ENCODE measurements at places on chromosomes 2 and 18.

DNA sequence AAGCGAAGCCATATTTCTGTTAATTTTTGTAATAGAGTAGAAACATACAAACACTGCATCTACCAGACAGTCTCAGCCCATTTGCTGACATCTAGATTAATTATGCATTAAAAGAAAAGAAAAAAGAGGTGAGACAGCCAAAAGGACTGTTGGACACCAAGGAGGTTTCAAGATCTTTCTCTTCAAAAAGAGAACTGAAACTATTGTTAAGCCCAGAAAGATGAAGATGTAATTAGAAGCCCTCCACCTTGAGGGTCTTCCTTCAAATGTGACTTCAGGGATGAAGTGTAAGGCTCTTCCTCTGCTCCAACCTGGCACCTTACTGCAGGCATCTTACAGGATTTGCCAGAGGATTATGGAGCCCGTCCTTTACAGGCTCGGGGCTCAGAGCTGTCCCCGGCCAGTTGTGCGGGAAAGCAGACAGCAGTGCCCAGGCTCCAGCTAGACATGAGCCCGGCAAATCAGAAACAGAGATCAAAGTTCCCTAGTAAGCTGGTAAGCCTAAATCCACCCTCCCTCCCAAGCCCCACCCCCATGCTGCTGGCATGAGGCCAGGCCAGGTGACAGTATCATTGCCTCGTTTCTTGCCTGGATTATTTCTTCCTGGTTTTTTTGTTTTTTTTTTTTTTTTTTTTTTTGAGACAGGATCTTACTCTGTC, 38.9 kb downstream of the ADI1 start:
- DNase-seq = no peak

DNA sequence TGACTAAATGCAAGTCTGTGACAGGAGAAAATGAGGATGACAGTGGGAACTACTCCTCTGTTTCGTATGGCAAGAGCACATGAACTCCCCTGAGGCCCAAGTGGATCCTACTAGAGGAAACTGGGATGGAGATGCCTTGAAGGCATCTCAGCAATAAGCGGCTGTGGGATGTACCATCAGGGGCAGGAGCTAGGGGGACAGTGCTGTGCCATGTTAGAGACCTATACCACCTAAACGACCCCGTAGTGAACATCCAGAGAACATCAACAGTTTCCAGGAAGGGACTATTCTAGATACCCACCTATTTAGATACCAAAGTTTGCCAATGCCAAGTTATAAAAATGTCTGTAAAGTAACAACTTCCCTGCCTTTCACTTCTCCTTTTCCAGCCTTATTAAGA, 860.8 kb upstream of the ACVR2A start:
- no peak for DNase-seq

DNA sequence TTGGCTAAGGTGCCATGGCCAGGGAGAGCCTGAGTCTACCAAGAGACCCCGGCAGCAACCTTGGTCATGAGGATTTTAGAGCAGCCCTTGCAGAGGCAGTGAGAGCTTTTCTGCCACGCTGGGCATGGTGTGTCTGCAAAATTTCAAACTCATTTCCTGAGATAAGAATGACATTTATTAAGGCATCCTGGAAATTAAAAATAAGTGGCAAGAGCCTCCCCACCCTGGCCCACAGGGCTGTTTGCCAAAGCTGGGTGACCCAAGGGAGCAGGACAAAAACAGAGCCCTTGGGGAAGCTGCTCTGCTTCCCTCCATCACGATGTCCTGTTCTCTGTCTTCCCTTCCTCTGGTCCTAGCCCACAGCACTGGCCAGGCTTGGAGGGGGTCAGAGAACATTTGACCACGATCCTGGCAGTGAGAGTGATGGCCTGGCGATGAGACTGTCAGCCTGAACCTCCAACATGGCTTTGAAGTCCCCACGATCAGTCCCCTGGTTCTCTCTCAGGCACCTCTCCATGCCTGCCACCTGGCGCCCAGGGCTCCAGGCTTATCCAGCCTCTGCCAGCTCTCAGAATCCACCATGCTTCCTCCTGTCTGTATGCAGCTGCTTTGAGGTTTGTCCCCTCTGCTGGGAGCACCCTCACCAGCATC, 68.9 kb upstream of the RMDN2 start:
- no peak for DNase-seq

- DNase-seq = peak; percentile 83
These were observed at the start of gene RAB31 for GRCh38 chr18:9708057-9708433. RAB31 (plus strand) TSS chr18:9708301; CDS start chr18:9708406, 105 bp downstream.

DNA sequence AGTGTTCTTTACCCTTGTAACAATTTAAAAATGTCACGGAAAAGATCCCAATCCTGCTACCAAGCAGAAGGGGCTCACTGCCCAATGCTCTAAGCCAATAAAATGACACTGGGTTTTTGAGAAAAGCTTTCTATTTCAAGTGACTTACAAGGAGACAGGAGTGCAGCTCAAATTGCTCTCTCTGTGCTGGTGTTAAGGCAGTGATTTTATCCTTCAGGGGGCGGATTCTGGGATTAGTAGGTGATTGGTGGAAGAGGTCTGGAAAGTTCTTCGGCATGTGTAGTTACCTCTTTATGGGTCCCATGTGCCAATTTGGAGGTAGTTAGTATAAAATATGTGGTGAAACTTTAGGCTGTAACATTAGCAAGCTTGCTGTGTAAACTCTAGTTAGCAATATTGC, 27.4 kb upstream of the MCM6 start:
- no peak for DNase-seq

GRCh38 chr2:60317844-60318243, 235.6 kb downstream of the BCL11A start:
- peak; percentile 53 for DNase-seq

- no peak for DNase-seq
These were observed 542.8 kb downstream of the IRS1 start for GRCh38 chr2:226256709-226257376.

GRCh38 chr18:44123743-44124142, 556.9 kb upstream of the SETBP1 start:
- DNase-seq = no peak

- DNase-seq = no peak
These were observed 26.0 kb downstream of the SATB2 start for GRCh38 chr2:199431746-199432213.

DNA sequence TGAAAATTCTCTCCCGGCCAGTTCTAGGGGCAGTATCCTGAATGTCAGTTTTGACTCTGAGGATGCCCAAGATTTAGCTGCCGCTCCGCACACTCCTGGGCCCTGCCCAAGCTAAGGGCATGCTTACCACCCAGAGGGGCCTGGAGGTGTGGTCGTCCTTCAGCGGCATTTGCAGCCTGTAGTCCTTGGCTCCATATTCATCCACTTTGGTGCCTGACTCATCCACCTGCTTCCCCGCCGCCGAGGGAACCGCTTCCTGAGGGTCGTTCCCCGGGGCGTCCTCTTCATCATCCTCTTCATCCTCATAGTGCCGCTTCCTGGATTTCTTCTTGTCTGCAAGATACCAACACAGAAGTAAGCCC, 577 bp downstream of the ERCC3 start:
- no peak for DNase-seq

DNA sequence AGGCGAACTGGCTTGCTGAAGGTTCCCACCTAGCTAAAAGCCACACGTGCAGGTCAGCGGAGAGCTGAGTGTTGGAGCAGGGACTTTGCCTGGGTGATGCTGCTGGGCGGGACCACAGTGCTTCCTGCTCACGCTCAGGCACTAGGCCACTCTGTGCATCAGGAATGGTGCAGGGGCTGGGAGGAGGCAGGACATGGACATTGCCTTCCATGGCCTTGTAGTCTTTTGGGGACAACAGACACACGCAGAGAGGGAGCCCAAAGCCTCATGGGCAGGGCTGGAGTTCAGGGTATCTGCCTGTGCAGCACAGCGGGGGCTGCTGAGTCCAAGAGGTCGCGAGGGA, 207.2 kb downstream of the ZBTB7C start:
- no peak for DNase-seq

- DNase-seq = no peak
These were observed 79.3 kb upstream of the CD28 start for GRCh38 chr2:203626952-203627681.

DNA sequence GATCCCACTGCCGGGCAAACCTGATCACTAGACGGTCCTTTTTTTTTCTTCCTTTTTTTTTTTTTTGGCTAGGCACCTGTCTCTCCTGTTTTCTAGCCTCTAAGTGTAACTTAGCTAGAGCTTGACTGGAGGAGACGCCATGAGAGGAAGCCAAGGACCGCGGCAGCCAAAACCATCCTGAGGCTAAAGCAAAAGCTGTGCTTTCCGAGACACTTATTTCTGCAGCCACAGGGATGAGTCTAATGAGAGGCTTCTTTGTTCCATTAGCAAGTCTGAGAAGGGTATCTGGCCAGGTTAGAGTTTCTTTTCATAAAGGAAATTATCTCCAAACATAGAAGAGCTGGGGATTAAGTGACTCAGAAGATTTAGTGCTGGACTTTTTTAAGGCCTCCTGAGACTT, 7.3 kb upstream of the CXCR4 start:
- DNase-seq = no peak

- DNase-seq = no peak
These were observed 68.8 kb downstream of the LDLRAD4 start for GRCh38 chr18:13287372-13287771.

DNA sequence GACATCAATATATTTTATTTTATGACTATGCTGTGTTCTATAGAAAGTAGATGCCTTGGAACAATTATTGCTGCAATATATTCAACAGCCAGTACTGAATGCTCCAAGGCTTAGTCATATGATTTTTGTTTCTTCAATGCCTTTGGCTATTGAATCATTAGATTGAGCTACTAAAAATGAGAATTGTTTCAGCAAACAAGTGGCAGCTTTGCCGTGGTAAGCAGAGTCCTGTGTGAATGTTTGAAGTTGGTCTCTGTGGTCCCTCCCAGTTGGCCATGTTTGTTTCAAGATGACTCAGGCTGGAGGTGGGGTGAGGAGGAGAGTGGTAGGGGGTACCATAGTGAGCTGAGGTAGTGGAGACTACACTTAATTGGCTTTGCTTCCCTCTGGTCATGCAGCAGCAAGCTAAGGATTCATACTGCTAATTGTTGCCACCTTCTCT, 198.6 kb upstream of the EPAS1 start:
- no peak for DNase-seq

GRCh38 chr2:132547090-132547687, 122.8 kb downstream of the LYPD1 start:
- peak; percentile 57 for DNase-seq

- peak; percentile 12 for DNase-seq
These were observed 381.7 kb downstream of the NUP35 start for GRCh38 chr2:183505911-183506310.

GRCh38 chr2:239456940-239457339, 56.1 kb upstream of the HDAC4 start:
- DNase-seq = no peak

DNA sequence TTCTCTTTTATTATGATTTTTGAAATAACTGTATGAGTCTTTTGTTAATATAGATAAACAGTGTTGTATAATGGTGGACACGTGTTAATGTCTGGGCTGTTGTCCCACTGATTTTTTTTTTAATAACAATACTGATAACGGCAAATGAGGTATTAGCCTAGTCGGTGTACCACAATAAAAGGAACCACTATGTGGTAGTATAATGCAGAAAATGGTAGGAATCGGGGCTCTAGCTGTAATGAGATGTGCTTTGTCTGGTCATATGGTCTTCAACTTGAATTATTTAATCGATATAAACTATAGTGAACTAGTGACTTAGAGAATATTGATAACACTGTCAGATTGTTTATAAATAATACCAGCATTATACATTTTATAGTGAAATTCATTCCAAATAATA, 517.9 kb upstream of the SPHKAP start:
- DNase-seq = no peak

DNA sequence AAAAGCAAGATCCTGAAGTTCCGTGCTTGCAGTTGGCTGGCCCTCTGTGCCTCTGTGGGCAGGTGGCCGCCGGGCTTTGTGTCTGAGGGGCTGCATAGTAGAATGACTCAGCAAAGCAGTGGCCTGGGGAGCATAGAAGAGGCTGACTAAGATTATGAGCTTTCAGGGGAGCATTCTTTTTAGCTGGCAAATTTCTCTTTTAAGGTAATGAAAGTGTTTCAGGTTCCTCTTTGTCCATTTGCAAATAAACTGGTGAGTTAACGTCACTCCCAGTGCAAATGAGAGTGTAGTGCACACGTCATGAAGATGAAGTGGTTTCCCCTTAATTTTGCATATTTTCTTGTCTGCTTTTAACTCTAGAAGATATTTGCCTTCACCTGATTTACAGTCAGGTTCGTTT, 98.6 kb downstream of the BCL2L11 start:
- peak; percentile 47 for DNase-seq

GRCh38 chr2:203809084-203809521, 58.5 kb upstream of the CTLA4 start:
- DNase-seq = no peak

- no peak for DNase-seq
These were observed 91.1 kb downstream of the DTNB start for GRCh38 chr2:25582077-25582830.

DNA sequence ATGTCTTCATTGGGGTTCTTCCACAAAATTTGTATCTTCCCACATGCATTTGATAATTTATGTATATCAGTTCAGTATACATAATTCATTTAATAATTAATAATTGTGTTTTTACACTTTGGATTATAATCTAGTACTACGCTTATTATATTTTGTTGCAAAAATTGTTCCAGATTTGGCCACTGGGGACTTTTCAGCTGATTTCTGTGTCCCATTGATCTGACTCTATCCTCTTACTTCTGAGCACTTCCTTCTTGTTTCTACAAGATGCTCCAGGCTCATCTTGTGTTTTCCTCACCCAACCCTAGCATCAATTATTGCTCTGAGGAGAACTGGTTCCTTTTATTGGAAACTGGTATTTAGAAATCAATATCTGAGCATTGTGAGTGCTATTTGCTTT, 215.3 kb upstream of the CDH19 start:
- DNase-seq = no peak

GRCh38 chr18:30676053-30676480, 366.5 kb downstream of the DSC3 start:
- no peak for DNase-seq

DNA sequence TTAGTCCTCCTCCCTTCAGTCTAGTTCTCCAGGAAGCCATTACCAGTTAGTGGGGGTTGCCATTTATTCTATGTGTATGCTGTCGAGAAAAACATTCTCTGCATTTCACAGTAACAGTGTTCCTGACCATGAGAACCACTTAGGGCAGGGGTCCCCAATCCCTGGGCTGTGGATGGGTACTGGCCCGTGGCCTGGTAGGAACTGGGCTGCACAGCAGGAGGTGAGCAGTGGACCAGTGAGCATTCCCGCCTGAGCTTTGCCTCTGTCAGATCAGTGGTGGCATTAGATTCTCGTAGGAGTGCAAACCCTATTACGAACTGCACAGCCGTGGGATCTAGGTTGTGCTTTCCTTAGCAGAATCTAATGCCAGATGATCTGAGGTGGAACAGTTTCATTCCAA, 15.8 kb downstream of the ITGA4 start:
- no peak for DNase-seq

Data from GM20000 (cell line).